ENCODE measurements at places on chromosomes 13 and 19.

GRCh38 chr13:91115776-91116175 is 231.7 kb upstream of the MIR17HG start:
- no peak for DNase-seq

- DNase-seq: no peak
These were observed 4.1 kb downstream of the MAB21L1 start for GRCh38 chr13:35472323-35472881.

GRCh38 chr19:39825093-39825463 is 8.9 kb downstream of the DYRK1B start:
- no peak for DNase-seq

DNA sequence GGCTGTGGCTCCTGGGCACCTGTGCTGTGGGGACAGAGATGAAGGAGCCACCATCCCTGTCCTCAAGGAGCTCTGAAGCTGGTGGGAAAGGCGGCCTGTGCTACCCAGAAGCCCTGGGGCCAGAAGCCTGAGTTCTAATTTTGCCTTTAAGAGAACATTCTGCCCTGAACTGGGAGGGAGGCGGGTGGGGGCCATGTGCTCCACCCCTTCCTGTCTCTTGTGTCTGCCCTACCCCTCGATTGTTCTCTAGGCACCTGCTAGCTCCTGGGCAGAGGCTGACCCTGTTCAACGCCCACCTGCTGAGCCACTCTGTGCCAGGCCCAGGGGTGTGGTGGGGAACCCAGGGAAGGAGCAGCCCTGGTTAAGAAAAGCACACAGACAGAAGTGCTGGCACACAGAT is 5.9 kb downstream of the TRAPPC6A start:
- no peak for DNase-seq

GRCh38 chr13:80235166-80235966 is 105.6 kb downstream of the SPRY2 start:
- no peak for DNase-seq

GRCh38 chr19:38513762-38514167 is 80.3 kb downstream of the RYR1 start:
- DNase-seq: no peak

- no peak for DNase-seq
These were observed 35.5 kb downstream of the DOT1L start for GRCh38 chr19:2199215-2199614.

DNA sequence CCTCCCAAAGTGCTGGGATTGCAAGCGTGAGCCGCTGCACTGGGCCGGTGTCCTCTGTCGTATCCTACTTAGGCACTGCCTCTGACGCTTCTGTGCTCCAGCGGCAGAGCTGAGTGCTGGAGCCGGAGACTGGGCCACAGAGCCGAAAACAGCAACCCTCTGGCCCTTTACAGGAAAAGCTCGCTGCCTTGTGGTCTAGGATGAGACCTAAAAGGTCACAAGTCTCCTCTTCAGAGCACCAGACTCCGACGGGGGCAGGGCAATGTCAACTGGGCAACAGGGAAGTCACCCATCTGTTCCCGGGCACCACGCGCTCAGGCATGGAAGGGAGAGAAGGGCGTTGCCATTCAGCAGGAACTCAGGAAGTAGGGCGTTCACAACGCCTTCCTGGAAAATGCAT is 91.7 kb downstream of the GADD45B start:
- DNase-seq: no peak

- no peak for DNase-seq
These were observed 26.8 kb upstream of the SACS start for GRCh38 chr13:23460309-23460708.

DNA sequence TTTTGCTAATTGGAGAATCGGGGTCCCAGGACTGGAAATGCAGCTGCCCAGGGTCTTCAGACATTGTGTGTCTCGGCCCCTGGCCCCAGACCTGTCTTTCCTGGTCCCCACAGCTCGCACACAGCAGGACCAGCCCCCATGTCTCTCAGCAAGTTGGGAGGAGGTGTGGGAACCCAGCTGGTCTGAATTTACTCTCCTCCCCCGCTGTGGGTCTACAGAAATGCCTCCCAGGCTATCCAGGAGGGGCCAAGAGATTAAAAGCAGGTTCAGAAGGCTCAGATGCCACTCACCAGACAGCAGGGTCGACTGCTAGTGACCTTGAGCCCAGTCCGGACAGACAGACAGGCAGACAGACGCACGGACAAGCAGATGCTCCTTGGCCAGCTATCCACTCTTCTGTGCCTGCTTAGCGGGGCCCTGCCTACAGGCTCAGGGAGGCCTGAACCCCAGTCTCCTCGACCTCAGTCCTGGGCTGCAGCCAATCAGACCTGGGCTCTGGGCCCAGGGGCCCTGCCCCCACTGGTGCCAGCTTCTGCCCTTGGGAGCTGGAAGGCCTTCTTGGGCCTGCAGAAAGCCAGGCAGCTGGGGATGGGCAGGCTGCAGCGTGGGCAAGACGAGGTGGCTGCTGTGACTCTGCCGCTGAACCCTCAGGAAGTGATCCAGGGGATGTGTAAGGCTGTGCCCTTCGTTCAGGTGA is at the start of gene DAND5:
Gene DAND5 (plus strand): TSS at position 285 of the 697 bp plus-strand sequence. CDS start 85 bp downstream, at position 370.
- DNase-seq: no peak

DNA sequence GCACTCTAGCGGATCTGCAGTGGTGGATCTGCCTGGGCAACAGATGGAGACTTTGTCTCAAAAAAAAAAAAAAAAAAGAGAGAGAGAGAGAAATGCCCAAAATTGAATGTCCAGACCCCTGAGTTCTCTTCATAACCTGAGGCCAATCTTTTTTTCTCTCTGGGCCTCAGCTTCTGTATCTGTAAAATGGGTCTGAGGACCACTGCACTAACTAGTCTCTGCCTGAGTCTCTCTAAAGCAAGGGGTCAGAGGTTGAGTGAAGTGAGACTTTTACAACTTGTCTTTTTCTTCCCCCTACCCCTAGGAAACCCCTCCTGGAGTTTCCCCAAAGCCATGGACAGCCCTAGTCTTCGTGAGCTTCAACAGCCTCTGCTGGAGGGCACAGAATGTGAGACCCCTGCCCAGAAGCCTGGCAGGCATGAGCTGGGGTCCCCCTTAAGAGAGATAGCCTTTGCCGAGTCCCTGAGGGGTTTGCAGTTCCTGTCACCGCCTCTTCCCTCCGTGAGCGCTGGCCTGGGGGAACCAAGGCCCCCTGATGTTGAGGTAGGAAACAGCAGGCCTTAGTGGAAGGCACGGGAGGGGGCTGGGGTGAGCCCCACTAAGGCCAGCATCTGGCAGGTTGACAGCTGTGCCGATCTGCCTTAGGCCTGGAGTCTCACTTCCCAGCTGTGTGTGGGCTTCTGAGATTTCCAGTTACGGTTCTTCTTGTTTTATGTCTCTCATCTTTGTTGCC is 1.8 kb downstream of the TMEM91 start:
- DNase-seq: no peak

- DNase-seq: no peak
These were observed 7.6 kb downstream of the EFNB2 start for GRCh38 chr13:106527826-106528225.

- DNase-seq: no peak
These were observed 918 bp downstream of the TMEM190 start for GRCh38 chr19:55377356-55378131.

Measured in stimulated activated CD8-positive, alpha-beta memory T cell treated with anti-CD3 and anti-CD28 coated beads, Interleukin-2, amount 100 ng/mL, for 48 hours (primary cell).